ENCODE measurements at places on chromosomes 2 and 18.

DNA sequence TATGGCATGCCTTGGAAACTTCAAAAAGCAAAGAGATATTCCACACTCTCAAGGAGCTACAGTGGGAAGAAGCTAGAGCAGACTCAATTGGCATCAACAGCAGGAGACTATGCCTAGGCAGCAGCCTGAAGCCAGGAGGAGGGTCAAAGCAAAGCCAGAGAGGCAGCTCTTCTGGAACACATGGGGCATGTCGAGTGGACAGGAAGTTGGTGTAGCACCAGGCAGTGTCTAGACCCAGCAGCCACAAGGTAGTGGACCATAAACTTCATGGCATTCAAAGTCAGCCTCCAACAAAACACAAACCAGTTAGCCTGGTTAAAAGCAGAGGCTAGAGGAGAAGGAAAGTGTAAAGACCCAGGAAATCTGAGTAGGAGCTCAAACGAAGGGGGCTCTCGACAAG lies 311.2 kb upstream of the PKDCC start:
- no peak for DNase-seq

DNA sequence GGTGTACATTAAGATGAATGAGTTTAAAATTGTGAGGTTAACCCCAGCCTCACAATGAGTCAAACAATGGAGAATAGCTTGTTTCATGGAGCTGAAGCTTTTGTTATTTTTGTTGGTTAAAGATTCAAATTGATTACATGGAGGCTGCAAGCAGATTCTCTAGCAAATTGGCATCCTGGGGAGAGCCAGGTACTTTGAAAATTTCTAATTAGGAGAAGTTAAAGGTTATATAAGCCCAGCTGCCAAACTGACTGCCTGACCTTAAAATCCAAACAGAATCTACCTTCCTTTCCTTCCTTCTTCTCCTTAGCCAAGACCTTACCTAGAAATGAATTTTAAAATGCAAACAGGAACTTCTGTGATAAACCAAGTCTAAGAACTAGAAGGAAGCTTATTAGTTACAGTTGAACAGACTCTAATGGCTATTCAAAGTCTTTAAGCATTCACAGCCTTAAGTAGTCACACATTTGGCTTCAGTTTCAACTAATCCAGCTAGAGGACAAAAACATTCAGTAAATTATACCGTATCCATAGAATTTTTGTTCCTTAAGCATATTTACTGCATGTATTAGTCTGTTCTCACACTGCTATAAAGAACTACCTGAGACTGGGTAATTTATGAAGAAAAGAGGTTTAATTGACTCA lies 31.5 kb upstream of the PGAP1 start:
- DNase-seq = no peak

GRCh38 chr2:113185664-113186432 lies 12.1 kb downstream of the PSD4 start:
- no peak for DNase-seq

- peak; percentile 67 for DNase-seq
Measured at GRCh38 chr2:96138179-96139145, at the start of gene ASTL. Gene ASTL (minus strand): TSS chr2:96138502. CDS start chr2:96138436, 66 bp downstream.

DNA sequence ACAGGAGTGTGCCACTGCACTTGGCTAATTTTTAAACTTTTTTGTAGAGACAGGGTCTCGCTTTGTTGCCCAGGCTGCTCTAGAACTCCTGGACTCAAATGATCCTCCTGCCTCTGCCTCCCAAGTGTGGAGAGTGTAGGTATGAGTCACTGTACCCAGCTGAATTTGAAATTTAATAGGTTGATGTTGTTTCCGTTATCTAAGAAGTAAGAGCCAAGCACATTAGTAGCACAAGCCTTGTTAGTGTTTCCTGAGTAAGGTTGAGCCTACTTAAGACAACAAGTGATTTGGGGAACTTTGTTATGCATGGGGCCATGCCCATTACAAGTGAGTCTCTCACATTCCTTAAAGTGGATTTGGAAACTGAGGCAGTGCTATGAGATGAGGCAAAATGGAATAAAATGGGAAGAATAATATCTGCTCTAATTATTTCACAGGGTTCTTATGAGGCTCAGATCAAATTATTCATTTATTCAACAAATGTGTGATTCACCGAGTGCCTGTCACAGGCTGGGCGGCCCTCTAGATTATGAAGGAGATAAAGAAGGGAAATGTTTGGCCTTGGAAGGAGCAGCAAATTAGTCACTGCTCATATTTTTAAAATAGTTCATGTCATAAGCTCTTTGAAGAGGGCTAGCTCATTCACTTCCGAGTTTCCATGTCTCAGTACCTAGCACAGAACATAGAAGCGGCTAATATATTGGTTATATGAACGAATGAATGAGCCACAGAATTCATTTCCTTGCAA lies 217.2 kb downstream of the LDLRAD4 start:
- DNase-seq = no peak

GRCh38 chr2:147641651-147642050 lies 203.2 kb upstream of the ACVR2A start:
- DNase-seq = no peak

GRCh38 chr2:114123925-114124324 lies 234.0 kb downstream of the ACTR3 start:
- no peak for DNase-seq

GRCh38 chr2:234629596-234629995 lies 132.7 kb upstream of the ARL4C start:
- DNase-seq = no peak

DNA sequence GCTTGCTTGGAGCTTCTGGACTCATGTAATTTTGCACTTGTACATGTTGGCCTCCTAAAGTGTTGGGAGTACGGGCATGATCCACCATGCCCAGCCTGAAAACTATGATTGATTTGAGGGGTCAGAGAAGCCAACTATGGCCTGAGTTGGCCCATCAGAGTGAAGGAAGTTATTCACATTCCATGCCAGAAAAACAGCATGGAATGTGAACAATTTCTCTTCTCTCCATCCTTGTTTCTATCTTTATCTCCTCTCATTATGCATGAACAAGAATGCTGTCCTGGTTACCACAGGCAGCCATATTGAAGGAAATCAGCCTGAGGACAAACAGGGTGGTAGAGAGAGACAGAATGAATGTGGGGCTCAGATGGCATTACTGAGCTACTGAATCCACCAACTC lies 3.5 kb upstream of the CD226 start:
- no peak for DNase-seq

DNA sequence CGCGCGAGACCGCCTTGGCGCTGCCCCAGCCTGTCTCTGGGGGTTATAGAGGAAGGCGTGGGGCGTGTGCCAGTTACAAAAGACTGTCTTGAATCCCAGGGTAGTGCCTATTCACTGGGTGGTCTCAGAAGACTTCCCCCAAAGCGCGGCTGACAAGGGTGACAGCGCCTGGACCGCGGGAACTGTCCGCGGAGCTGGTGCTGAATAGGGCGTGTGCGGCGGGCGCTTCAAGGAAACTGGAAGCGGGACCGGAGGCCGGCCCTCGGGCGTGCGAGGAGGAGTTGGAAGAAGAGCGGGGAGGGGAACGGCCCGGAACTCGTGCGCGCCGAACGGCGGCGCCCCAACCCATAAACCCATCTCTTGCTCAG lies 2.3 kb downstream of the EGR4 start:
- DNase-seq = peak; percentile 70

- DNase-seq = no peak
Measured at GRCh38 chr2:156064540-156064939, 268.0 kb downstream of the NR4A2 start.

- no peak for DNase-seq
Measured at GRCh38 chr2:78486565-78486964, 538.9 kb upstream of the REG3G start.

DNA sequence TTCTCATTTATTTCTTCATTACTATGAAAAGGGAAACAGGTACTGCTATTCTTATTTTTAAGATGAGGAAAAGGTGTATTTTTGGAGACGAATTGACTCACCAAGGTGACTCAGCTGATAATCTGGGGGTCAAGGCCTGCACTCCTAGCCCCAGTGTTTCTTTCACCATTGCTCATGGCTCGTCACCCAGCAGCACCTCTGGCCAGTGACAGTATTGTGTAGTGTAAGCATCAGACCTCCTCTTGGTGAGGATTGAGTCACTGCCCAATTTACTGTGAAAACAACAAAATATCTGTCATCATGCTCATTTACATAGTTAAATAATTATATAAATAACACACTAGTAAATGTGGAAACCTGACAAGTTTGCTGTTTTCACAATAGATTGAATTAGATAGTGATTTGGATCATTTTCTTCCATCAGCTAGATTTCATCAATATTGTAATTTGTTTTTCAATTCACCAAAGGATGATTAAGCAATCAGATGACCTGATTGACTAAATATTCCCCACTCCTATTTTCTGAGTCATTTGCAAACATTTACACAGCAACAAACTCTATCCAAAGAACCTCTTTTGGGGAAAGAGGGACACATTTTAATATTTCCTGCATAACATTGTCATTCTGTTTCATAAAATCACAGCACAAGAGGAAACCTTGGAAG lies 492.8 kb upstream of the RAB12 start:
- no peak for DNase-seq

- DNase-seq = no peak
Measured at GRCh38 chr2:102439065-102439695, 16.2 kb downstream of the IL18RAP start.

DNA sequence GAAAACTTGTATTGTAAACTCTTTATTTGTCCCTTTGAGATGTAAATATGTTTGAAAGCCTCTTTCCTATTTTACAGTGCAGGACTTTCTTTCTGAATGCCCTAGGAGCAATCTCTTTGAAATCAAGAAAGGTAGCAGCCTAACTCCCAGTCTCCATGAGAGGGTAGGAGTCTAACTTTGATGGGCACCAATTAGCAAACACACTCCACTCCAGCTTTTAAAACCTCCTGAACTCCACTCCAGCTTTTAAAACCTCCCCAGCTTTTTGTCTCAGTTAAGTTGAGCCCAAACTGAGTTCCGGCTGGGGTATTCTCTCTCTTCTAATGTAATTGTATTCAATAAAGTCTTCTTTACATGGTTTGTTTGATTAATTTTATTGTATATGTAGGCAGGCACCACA lies 493.7 kb upstream of the CDH7 start:
- no peak for DNase-seq

DNA sequence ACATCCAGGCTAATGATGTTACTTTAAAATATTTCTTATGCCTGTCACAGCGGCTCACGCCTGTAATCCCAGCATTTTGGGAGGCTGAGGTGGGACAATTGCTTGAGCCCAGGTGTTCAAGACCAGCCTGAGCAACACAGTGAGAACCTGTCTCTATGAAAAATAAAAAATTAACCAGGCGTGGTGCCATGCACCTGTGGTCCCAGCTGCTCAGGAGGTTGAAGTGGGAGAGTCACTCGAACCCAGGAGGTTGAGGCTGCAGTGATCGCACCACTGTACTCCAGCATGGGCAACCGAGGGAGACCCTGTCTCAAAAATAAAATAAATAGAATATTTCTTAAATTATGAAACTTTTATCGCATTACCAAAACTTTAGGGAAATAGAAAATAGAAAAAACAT lies 28.1 kb upstream of the ACTR3 start:
- DNase-seq = peak; percentile 26

GRCh38 chr2:63048367-63049171 lies 2.1 kb upstream of the OTX1 start:
- DNase-seq = no peak

DNA sequence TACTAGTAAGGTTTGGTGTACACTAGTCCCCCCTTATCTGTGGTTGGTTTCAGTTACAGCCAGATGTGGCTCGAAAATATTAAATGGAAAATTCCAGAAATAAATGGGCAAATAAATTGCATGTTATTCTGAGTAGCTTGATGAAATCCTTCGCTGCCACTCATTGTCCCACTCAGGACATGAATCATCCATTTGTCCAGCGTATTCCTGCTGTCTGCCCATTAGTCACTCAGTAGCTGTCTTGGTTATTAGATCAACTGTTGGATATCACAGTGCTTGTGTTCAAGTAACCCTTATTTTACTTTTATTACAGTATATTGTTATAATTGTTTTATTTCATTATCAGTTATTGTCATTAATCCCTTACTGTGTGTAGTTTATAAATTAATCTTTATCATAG lies 21.7 kb downstream of the ZDBF2 start:
- DNase-seq = no peak

DNA sequence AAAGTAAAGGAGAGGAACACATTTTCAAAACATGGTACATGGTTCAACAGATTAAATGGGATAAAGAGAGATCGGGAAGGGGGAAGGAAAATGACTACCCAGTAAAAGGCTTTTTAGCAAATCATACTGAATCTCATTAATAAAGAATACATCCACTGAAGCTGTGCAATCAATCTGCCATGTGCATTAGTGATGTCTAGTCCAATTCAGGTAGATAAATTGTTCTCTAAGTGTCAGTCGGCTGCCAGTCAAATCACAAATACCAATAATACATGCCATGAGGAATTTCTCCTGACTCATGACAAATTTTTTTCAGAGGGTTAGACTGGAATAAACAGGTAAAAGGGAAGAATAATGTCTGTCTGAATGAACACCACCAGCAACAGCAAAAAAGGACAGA lies 22.6 kb downstream of the NYAP2 start:
- DNase-seq = no peak

DNA sequence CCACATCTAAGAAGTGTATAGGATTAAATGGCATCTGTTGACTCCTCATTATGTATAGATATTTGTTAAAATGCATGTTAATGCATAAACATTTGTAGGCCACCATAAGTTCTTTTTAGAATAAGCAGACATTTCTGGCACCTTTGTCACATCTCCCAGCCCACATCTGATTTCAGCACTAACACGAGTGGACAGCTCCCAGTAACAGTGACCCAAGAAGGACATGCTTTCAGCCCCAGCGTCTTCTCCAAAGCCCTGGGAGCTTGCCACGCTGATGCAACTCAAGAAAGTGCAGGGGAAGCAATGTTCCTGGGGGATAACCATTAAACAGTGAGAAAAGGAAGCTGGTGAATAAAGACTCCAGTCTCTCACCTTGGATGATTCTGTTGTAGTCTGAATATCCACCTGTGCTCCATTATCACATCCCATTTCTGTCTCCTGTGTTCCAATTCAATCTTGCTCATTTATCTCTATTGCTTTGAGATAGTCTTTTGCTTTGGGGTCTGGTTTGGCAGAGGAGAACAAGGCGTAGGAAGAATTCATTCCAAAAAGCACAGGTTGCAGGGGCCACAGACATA lies 182.6 kb upstream of the THSD7B start:
- DNase-seq = peak; percentile 51

DNA sequence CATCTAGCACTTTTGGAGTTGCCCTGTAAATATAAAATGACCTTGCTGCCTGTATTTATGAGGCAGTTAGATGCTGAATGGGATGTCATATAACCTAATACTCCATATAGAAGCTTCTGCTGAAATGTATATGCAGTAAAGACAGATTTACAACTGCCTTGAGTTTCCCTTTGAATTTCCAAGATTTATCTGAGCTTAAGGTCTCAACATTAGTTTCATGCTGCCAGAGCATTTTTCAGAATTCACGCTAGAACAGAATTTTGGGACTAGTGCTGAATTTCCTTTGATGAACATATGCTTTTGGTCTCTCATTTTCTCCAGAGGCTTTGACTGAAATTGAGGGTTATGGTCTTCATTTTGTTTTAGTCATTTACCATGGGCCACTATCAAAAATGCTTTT lies 254.7 kb upstream of the FANCL start:
- DNase-seq = no peak

GRCh38 chr2:96341641-96342040 lies 6.1 kb downstream of the NCAPH start:
- DNase-seq = no peak

DNA sequence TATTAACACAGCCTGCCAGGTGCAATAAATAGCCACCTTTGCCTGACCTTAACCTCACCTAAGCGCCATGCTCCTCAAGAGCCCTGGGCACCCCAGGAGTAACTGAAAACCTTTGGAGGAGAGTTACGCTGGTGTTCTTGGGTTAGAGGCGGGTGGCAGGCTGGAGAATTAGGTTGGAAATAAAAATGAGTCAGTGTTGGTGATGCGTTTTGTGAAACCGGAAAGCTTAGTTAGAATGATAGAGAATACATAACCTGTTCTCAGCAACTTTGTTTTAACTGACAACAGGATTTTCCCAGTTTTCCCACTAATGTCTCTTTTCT lies 17.0 kb downstream of the LRRFIP1 start:
- DNase-seq = no peak
